ENCODE measurements at places on chromosomes 11 and 22.

DNA sequence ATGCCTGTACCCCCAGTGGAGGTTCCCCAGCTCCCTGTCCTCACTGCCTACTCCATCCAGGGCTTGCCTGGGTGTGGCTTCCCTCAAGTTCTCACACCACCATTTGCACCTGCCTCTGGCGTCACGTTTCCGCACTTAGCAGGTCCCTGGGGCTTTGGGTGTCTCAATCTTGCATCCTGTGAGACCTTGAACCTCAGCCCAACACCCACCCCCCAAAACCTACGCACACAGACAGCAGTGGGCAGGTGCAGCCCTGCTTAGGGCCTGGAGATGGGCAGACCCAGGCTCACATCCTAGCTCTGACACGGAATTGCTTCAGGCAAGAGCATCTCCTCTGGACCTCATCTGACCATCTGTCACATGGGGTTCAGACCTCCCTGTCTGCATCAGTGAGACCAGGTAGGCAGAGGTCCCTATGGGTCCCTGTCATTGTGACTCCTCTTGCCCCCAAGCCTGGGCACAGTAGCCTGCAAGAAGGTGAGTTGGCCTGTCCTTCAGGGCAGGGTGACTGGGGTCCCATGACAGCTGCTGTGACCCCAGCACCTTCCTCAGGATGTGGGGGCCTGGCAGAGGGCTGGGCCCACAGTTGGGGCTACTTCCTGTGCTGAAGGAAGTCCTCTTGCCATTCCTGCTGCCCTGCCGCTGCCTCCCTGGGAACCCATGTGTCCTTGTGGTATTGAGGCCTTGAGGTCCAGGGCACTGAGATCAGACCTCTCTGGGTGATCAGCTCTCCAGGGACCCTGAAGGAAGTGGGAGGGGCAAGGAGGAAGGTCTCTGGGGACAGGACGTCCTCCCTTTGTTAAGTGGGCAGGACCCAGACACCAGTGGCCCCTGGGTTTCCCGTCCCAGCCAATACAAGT is 2.0 kb downstream of the SIPA1 start:
- peak; percentile 48 for DNase-seq

DNA sequence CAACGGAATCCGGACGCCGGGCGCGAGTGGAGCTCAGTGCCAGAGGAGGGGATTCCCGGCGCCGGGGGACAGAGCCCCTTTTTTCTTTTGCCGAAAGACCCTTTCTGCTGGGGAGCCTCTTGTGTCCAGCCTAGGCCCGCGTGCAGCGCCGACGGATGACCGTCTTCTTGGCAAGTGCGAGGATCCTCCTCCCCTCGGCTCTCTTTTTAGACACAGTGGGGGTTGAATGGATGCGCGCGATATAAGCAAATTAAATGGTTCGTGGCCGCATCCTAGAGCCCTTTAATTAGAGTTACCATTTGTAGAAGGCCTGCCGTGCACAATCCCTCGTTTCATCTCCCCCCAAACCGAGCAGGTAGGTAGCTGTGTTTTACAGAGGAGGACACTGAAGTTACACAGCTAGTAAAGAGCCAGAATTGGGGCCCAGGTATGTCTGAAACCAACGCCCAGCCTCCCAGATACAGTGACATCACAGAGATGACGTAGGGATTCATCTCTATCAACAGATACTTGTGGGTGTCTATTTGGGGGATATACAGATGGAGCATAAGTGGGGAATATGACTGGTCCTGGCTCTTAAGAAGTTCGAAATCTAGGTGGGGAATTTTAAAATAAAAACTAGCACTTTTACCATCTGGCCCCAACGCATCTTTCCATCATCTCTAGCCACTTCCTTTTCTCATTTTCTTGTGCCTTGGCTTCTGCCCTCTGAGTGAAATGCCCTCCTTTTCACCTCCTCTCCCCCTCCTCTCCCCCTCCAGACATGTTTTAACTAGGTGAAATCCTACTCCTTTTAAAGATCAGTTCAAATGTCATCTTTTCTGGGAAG is 875 bp downstream of the TCP11L1 start:
- peak; percentile 51 for DNase-seq

- DNase-seq, result no peak
Measured at GRCh38 chr11:2846056-2846455, 39.5 kb downstream of the CDKN1C start.

- DNase-seq, result no peak
Measured at GRCh38 chr11:100942016-100942415, 187.6 kb downstream of the PGR start.

- no peak for DNase-seq
Measured at GRCh38 chr11:88501541-88501940, 164.0 kb upstream of the CTSC start.

DNA sequence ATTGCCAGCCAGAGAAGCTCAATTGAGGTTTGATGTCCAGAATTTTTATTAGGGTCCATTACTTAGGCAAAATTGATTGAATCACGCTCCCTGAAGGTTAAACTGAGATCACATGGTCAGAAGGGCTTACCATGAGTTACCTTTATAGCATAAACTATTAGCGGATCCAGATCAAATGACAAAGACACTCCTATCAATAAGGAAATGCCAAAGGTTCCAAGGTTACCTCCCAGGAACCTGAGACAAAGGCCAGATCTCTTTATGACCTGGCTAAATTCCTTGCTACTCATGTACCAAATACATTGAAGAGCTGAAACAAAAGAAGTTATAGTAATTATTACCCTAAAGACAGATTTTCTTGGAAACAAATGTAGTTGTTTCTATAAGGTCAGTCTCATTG is 27.8 kb upstream of the ANO5 start:
- no peak for DNase-seq

- no peak for DNase-seq
Measured at GRCh38 chr11:24872651-24873311, 375.9 kb downstream of the LUZP2 start.

DNA sequence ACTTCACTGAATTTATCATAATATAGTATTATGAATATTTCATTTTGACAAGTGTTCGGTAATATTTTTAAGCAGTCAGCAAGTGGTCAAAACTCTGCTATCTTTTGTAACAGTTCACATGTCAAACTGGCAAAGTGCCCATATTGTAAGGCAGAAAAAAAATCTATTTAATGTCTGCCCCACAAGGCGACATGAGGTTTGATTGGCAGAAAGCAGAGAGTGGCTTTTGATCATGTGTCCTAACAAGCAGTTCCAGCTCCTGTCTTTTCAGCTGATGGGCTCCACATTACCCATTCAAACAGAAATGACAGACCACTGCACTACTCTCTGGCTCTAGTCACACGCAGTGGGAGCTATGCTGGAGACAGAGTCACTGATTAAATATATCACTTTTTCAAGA is 59.0 kb downstream of the SOX6 start:
- no peak for DNase-seq

GRCh38 chr11:839875-840617 is 2.3 kb downstream of the POLR2L start:
- DNase-seq, result no peak

DNA sequence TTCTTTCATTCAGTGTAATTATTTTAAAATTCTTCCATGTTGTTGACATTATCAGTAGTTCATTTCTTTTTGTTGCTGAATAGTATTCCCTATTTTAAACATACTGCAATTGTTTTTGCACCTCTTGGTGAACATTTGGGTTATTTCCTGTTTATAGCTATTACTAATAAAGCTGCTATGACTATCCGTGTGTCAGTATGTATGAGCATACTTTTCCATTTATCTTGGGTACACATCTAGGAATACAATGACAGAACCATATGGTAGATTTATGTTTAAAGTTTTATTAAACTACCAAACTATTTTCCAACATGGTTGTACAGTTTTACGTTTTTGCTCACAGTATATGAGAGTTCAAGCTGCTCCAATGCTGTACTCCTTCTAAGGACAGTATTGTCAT is 22.0 kb upstream of the FIBIN start:
- no peak for DNase-seq

DNA sequence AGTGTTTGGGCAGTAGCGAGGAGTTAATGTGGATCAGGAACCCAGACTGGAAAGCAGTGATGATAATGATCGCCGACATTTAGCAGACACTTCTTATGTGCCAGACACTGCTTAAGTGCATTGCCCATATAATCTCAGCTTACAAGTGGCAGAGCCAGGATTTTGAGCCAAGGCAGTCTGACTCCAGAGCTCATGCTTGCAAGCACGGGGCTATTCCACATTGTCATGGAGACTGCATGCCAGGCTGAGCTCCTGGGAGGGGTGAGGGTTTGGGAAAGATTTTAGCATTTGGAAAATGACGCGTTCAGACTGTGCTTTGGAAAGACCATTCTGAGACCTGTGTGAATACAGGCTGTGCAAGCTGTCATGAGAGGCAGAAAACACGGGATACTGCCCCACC is 302.7 kb downstream of the DDX10 start:
- no peak for DNase-seq

Measured in stimulated activated CD4-positive, alpha-beta T cell treated with anti-CD3 and anti-CD28 coated beads, Interleukin-2, amount 100 ng/mL, for 24 hours (primary cell).